Activated naive CD8-positive, alpha-beta T cell treated with anti-CD3 and anti-CD28 coated beads, Interleukin-2, amount 50 U/mL, for 24 hours (primary cell): ENCODE measurements at places on chromosomes 3 and 15.

GRCh38 chr3:66442254-66443117 is 58.3 kb downstream of the LRIG1 start:
- H3K27me3 ChIP-seq = peaks cover 2% of the 10 kb centered on the region
- H3K4me1 ChIP-seq = peaks cover 16% of the 10 kb centered on the region
- no peak for DNase-seq
- H3K27ac ChIP-seq = no peak overlapping the region
- H3K4me3 ChIP-seq = no peak overlapping the region

DNA sequence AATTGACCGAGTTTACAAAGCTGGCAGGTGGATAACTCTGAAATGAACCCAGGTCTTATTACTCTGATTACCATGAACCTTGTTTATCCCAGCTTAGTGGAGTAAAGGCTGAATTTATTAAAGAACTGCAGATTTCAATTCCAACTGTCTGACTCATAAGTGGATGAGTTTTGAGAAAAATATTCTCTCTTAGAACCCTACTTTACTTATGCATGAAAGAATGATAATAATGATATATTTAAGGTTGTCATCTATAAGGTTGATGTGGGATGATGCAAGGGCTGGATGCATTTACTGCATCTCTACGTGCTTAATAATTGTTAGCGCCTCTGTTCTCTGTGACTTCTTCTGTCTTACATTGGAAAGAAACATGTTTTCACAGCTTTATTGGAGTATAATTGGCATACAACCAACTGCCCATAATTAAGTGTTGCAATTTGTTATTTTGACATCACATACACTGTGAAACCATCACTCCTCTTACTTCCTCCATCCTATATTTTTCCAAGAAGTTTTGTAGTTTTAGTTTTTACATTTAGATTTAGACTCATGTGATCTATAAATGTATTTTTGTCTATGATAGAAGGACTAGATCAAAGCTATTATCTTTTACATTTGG is 771.2 kb upstream of the ARRDC4 start:
- H3K4me1 ChIP-seq = no peaks in the 10 kb centered on the region
- no peak for DNase-seq
- peaks cover 1% of the 10 kb centered on the region for H3K27me3 ChIP-seq

GRCh38 chr3:144744473-144744872 is 772.9 kb downstream of the DIPK2A start:
- H3K36me3 ChIP-seq = no peaks in the 10 kb centered on the region
- DNase-seq = no peak
- H3K4me3 ChIP-seq = no peak overlapping the region
- no peaks in the 10 kb centered on the region for H3K27me3 ChIP-seq
- no peaks in the 10 kb centered on the region for H3K4me1 ChIP-seq
- no peak overlapping the region for H3K27ac ChIP-seq

GRCh38 chr3:128794770-128795649 is 69.0 kb downstream of the RAB7A start:
- peaks cover 46% of the 10 kb centered on the region for H3K36me3 ChIP-seq
- peak overlapping the region; percentile 54 for H3K4me3 ChIP-seq
- peaks cover 92% of the 10 kb centered on the region for H3K4me1 ChIP-seq
- H3K27me3 ChIP-seq = no peaks in the 10 kb centered on the region

- H3K4me1 ChIP-seq = no peaks in the 10 kb centered on the region
- H3K27me3 ChIP-seq = no peaks in the 10 kb centered on the region
- H3K36me3 ChIP-seq = no peaks in the 10 kb centered on the region
- no peak overlapping the region for H3K27ac ChIP-seq
- DNase-seq = no peak
Observed at GRCh38 chr15:46121441-46121840, 486.6 kb downstream of the SQOR start.

DNA sequence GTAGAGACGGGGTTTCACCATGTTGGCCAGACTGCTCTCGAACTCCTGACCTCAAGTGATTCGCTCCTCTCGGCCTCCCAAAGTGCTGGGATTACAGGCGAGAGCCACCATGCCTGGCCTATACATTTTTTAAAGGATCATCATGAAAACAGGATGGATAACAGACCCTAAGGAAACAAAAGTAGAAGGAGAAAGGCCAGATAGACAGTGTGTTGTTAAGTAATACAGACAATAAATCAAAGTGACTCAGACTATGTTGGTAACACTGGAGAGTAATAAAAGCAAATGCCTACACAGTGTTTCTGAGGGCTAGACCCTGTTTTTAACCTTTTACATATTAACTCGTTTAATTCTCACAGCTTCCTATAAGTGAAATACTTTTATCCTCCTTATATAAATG is 133.8 kb upstream of the MCTP2 start:
- no peaks in the 10 kb centered on the region for H3K36me3 ChIP-seq
- no peak overlapping the region for H3K4me3 ChIP-seq
- no peak overlapping the region for H3K27ac ChIP-seq

- peak overlapping the region; percentile 94 for H3K27ac ChIP-seq
- peak overlapping the region; percentile 64 for H3K4me3 ChIP-seq
- no peak for DNase-seq
- H3K27me3 ChIP-seq = no peaks in the 10 kb centered on the region
Observed at GRCh38 chr3:187975561-187976364, 178.2 kb upstream of the LPP start.

DNA sequence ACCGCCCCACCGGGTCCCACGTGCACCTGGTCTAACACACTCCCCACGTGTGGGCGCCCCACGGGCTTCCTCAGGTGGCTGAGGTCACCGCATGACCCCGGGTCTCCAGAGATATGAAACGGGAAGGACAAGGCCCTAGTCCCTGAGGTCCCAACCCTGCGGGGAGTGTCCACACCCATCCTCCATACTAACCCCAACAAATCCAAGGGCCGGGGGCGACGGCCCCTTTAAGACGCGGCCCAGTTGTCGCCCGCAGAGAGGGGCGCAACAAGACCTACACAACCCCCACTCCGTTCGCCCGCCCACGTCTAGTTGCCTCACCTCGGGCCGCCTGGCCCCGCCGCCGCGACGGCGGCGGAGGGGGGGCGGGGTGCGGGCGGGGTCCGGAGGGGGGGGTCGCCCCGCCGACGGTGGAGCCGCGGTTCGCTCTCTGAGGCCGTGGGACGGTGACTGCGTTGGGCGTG is 396 bp downstream of the INO80 start:
- H3K27ac ChIP-seq = peak overlapping the region; percentile 99
- DNase-seq = peak; percentile 77

DNA sequence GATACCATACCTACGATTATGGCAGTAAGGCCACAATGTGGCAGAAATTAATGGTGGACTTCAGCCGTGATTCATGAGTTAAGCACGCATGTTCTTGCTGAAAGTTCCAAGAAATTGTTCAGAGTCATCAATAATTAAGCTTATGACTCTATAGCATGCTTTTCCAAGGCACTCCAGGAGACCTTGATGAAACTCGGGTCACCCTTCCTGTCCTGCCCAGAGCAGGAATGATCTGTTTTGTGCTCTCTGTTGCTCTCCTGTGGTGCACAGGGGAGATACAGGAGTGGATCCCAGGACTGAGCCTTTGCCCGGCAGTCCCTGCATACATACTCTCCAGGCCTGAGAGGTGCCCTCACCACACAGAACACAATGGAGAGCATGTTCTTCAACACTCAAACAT is 141.6 kb upstream of the SLC2A2 start:
- H3K36me3 ChIP-seq = peaks cover 38% of the 10 kb centered on the region

GRCh38 chr3:48435223-48435595 is 4.7 kb downstream of the CCDC51 start:
- no peaks in the 10 kb centered on the region for H3K27me3 ChIP-seq
- no peak for DNase-seq
- H3K27ac ChIP-seq = no peak overlapping the region
- peaks cover 23% of the 10 kb centered on the region for H3K4me1 ChIP-seq
- H3K4me3 ChIP-seq = no peak overlapping the region

DNA sequence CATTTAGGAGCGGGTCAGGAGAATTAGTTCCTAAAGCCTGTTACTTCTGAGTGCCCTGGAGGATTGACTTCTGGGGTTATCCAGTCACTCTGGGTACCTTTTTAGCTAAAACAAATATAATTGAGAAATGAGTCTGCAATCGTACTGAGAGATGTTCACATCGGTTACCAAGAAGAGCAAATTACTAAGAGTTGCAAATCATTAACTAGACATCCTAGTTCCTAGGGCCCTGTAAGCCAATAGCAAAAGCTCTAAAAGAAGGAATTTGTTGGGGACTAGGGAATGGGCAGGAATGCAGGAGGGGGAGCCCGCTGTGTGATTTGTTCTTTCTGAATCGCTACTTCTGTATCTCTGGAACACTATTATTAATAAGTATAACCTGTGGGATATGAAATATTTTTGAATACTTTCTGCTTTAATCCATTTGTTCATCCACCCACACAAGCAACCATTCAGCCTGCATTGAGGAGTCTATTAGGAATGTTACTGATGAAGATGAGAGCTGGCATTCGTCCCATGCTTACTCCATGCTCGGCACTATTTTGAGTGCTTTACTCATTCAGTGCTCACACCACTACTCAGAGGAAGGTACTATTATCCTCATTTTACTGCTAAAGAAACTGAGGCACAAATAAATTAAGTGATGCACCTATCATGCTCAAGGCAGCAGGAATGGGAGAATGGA is 31.5 kb upstream of the KY start:
- no peak for DNase-seq
- H3K27ac ChIP-seq = no peak overlapping the region
- no peak overlapping the region for H3K4me3 ChIP-seq
- H3K27me3 ChIP-seq = no peaks in the 10 kb centered on the region

DNA sequence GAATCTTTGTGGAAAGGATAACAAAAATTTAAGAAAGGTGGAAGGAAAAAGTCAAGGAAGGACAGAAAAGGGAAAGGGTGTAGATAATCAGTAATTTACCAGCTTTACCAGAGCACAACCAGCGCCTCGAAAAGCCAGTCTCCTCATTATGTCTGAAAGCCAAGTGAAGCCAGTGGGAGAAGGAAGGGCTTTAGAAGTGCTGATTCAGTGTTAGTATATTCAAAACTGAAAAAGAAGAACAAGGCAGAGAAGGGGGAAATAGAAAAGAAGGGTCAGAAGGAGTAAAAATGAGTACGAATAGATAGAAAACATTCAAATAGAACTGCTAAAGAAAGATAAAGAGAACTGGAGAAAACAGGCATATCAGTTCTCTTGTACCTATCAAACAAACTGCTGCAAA is 4.1 kb downstream of the PBRM1 start:
- no peak for DNase-seq
- peaks cover 42% of the 10 kb centered on the region for H3K36me3 ChIP-seq
- H3K4me1 ChIP-seq = peaks cover 58% of the 10 kb centered on the region

GRCh38 chr3:122679085-122679881 is 1.4 kb upstream of the PARP14 start:
- H3K4me1 ChIP-seq = peaks cover 52% of the 10 kb centered on the region
- H3K27me3 ChIP-seq = no peaks in the 10 kb centered on the region
- peak overlapping the region; percentile 94 for H3K27ac ChIP-seq
- H3K36me3 ChIP-seq = peaks cover 12% of the 10 kb centered on the region
- DNase-seq = peak; percentile 84
- H3K4me3 ChIP-seq = peak overlapping the region; percentile 97

GRCh38 chr15:75168374-75168773 is 33.3 kb upstream of the C15orf39 start:
- no peak overlapping the region for H3K27ac ChIP-seq
- H3K27me3 ChIP-seq = no peaks in the 10 kb centered on the region
- H3K4me1 ChIP-seq = peaks cover 57% of the 10 kb centered on the region
- no peak overlapping the region for H3K4me3 ChIP-seq
- DNase-seq = no peak

DNA sequence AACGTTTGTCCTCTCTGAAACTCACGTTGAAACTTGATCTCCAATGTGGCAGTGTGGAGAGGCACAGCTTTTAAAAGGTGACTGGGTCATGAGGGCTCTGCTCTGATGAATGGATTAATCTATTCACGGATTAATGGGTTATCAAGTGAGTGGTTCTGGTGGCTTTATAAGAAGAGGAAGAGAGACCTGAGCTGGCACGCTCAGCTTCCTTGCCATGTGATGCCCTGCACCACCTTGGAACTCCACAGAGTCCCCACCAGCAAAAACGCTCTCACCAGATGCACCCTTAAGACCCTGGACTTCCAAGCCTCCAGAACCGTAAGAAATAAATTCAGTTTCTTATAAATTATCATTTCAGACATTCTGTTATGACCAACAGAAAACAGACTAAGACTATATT is 2.6 kb downstream of the PPP1R2 start:
- peak overlapping the region; percentile 56 for H3K27ac ChIP-seq
- peak overlapping the region; percentile 85 for H3K4me3 ChIP-seq
- DNase-seq = peak; percentile 20
- H3K36me3 ChIP-seq = peaks cover 31% of the 10 kb centered on the region
- H3K4me1 ChIP-seq = peaks cover 73% of the 10 kb centered on the region
- H3K27me3 ChIP-seq = no peaks in the 10 kb centered on the region

- H3K4me3 ChIP-seq = no peak overlapping the region
- H3K27me3 ChIP-seq = peaks cover 3% of the 10 kb centered on the region
- DNase-seq = no peak
- H3K36me3 ChIP-seq = peaks cover 3% of the 10 kb centered on the region
Observed at GRCh38 chr3:32913790-32914446, 37.5 kb upstream of the CCR4 start.

DNA sequence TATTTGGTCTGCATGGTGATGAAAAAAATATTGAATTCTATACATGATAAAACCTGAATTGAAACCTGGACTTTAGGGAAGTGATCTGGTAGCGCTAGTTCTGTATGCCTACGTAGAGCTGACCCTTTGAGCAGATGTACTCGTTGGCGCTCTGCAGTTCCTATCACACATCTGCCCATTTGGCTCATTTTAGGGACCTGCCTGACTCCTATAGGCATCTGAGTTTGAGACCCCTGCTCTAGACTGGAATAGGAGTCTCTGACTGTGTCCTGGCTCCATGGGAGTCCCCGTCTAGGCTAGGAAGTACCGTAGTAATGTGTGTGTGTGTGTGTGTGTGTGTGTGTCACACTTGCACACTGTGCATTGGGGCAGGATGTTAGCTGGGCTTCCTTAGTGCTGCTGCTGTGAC is 21.2 kb downstream of the STARD5 start:
- H3K4me1 ChIP-seq = peaks cover 90% of the 10 kb centered on the region
- H3K36me3 ChIP-seq = peaks cover 84% of the 10 kb centered on the region
- no peak for DNase-seq
- peak overlapping the region; percentile 96 for H3K4me3 ChIP-seq

DNA sequence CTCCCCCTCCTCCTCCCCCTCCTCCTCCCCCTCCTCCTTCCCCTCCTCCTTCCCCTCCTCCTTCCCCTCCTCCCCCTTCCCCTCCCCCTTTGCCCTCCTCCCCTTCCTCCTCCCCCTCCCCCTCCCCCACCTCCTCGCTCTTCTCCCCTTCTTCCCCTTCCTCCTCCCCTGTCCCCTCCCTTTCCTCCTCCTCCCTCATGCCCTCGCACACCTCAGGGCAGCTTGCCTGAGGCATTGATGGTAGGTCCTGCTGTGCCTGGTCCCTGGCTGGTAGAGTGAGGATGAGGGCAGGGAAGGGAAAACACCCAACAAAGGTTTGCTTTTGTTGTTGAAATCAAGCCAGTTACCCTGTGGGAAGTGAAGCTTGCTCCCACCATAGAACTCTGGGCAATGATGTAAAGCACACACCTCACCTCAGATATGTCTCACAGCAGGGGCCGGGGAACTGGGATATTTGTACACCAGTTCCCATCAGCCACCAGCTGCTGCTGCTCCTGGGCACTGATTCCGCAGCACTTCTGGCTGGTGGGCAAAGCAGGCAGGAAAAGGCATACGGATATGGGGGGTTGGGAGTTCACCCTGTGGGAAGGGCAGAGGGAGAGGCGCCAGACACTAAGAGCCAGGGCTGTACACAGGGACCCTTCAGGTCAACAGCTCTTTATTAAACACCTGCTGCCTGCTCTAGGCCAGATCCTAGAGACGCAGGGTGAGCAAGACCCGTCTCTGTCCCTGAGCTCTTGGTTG is 13.8 kb downstream of the ISG20 start:
- no peak for DNase-seq
- H3K4me3 ChIP-seq = no peak overlapping the region
- H3K4me1 ChIP-seq = peaks cover 85% of the 10 kb centered on the region
- H3K27me3 ChIP-seq = no peaks in the 10 kb centered on the region
- peaks cover 14% of the 10 kb centered on the region for H3K36me3 ChIP-seq
